Stomach (tissue), 19 donors: ENCODE measurements at places on chromosomes 16 and 17.

- DNase-seq: peak; percentile 73
Measured at GRCh38 chr17:82195675-82196672, 16.7 kb downstream of the CCDC57 start.

DNA sequence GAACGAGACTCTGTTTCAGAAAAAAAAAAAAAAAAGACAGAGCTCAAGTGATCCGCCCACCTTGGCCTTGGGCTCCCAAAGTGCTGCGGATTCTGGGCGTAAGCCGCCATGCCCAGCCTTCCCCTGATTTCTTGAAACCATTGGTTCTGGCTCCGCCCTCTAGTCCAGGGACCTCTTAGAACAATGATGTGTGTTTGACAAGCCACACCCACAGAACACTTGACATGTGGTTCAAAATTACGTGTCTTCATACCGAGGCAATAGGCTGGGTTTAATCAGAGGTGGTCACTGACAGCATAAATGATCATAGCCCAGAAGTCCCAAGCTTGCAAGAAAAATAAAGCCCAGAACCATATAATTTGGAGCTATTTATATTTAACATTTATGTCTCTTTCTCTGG is 23.0 kb downstream of the KNOP1 start:
- no peak for DNase-seq

DNA sequence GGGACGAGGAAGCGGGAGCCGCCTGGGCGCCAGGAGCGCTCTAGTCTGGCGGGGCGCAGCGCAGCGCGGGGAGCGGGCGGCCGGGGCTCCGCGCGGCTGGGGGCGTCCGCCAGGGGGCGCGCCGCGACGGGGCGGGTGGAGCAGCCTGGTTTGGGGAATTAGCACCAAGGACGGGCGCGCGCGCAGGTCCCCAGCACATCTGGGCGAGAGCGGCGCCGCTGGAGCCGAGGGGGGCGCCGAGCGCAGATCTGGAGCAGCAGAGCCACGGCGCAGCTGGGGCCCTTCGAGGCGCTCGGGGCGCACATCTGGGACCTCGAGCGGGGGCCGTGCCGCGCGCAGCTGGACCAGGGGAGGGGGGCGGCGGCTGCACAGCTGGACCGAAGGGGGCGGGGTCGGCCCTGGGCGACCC is at the start of gene NXPH3:
Gene NXPH3 (plus strand): TSS at position 193 of the 409 bp plus-strand sequence. CDS start 349 bp downstream, outside the sequence.
- peak; percentile 86 for DNase-seq

- DNase-seq: no peak
Measured at GRCh38 chr17:61532826-61533225, 58.2 kb downstream of the NACA2 start.

- DNase-seq: no peak
Measured at GRCh38 chr17:75003070-75003956, 9.2 kb upstream of the MRPL58 start.

GRCh38 chr17:8965394-8966168 is at the start of gene PIK3R5:
TSS of gene PIK3R5 (minus strand) at chr17:8965707. CDS start at chr17:8911494, 54,213 bp downstream.
- peak; percentile 89 for DNase-seq

- DNase-seq: peak; percentile 47
Measured at GRCh38 chr16:11224894-11225676, 30.9 kb downstream of the SOCS1 start.

DNA sequence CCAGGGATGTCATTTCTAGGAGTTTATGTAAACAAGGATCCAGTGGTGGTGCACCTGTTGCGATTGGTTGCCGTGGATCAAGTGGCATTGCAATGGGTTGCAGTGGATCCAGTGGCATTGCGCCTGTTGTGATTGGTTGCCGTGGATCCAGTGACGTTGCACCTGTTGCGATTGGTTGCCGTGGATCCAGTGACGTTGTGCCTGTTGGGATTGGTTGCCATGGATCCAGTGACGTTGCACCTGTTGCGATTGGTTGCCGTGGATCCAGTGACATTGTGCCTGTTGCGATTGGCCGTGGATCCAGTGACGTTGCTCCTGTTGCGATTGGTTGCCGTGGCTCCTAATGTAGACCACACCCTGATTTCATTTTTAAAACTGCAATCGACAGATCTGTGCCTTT is 56.2 kb upstream of the CRISPLD2 start:
- DNase-seq: no peak

DNA sequence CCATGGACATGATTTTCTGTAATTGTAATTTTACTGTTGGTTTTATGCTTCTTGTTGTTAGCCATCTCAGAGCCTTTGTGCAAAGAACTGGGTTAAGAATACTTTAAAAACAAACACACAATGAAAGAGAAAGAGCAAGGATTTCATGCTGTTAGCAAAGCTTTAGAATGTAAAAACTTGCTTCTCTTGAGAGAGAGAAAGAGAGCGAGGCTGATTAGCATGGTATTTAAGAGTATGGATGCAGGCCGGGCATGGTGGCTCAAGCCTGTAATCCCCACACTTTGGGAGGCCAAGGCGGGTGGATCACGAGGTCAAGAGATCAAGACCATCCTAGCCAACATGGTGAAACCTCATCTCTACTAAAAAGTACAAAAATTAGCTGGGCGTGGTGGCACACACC is 76.2 kb downstream of the MSI2 start:
- no peak for DNase-seq

DNA sequence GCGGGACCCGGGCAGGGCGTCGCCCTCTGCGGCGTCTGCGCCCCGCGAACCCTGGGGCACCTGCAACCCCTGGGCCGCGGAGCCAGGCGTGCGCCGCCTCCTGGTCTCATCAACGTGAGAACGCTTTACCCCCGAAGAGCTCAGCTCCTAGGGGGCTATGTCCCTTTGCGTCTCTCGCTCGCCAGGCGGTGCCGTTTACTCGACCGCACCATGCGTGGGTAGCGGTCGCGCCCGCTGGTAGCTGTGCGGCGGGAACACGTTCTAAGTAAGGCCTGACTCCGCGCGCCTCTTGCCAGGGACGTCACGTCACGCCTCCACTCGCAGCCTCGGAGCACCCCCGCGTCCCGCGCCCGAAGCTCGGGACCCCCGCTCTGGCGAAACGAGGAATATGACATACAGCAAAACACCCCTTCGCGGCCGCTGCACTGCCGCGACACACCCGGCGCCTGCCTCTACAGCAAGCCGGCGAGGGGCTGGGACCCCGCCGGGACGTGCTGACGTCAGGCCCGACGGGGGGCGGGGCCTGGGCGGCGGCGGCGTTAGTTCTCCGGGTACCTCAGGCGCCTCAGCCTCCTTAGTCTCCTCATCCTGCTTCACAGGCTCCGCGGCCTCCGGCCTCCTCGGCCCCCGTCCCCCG is at the start of gene RAB11FIP3:
Gene RAB11FIP3 (plus strand): TSS at position 568 of the 637 bp plus-strand sequence. CDS start 358 bp downstream, outside the sequence.
- peak; percentile 80 for DNase-seq

- no peak for DNase-seq
Measured at GRCh38 chr16:14215941-14216340, 144.8 kb downstream of the MRTFB start.

DNA sequence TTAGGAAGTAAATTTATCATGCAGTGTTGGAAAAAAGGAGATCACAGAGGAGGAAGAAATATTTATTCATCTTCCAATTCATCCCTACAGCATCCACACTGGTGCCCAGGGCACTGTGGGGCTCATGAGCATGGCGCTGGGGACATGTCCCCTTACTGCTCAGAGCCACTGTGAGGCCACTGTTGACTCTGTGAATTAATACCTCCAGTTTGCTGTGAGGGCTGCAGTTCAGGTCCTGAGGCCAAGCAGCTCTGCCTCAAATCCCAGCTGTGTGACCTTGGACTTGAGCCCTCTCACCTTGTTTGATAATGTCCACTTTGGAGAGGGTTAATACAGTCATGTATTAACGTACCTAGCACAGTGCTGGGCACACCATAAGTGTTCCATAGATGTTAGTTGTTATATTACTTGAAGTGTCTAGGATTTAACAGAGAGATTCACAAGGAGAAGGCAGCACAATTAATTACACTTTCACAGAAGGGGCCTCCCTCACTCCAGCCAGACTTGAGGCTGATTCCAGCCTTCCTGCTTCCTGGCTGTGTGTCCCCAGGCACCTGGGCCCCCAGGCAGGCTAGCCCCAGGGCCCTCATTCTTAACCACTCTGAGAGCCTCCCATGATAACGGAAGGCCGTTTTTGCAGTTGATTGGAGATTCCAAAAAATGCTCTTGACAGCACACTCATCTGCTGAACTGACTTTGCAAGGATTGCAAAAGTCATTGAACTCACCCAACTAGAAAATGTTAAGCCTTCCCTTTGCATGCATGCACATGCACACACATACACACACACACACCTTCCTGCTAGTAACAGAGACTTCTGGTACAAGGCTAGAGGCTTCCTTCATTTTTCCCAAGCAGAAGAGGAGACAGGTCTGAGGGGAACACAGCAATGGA is 29.4 kb downstream of the KATNIP start:
- no peak for DNase-seq

DNA sequence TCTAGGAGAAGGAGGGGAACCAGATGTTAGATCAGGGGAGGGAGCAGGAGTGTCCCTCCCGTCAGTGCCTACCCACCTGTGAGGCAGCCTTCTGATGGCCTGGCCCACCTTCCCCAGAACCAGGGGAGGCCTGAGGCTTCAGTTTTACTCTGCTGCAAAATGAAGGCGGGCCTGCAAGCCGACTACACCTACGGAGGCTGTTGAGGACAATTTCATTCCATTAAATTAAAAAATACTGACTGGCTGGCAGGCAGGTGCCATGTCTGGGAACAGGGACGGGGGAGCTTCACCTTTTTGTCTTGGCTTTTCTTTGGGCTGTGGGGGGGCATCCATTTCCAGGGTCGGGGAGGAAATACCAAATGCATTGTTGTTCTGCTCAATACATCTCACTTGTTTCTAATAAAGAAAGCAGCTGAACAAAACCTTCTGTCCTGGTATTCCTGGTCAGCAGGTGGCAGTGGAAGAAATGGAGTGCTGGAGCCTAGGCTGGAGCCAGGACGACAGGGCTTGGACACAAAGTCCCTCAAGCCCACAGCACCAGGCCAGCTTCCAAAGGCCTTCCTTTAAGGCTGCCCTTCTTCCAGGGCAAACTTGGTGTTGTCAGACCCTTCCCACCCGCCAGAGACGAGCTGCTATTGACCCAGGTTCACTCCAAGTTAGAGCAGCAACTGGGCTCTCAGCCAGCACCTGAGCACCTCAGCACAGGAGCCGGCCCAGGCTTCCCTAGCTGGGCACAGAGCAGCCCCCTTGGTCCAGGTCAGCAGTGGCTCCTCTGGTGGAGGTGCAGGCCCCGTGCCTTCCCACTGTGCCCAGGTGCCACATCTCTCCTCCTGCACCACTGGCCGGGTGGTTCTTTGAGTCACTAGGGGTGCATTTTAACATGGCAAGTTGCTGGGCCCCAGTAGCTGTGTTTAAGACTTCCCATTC is 23.5 kb downstream of the PLCD3 start:
- peak; percentile 37 for DNase-seq

- no peak for DNase-seq
Measured at GRCh38 chr16:73172973-73173709, 125.2 kb upstream of the ZFHX3 start.

- no peak for DNase-seq
Measured at GRCh38 chr16:55506083-55506482, 2.8 kb upstream of the LPCAT2 start.

GRCh38 chr17:549177-550040 is 165.2 kb downstream of the VPS53 start:
- peak; percentile 64 for DNase-seq

DNA sequence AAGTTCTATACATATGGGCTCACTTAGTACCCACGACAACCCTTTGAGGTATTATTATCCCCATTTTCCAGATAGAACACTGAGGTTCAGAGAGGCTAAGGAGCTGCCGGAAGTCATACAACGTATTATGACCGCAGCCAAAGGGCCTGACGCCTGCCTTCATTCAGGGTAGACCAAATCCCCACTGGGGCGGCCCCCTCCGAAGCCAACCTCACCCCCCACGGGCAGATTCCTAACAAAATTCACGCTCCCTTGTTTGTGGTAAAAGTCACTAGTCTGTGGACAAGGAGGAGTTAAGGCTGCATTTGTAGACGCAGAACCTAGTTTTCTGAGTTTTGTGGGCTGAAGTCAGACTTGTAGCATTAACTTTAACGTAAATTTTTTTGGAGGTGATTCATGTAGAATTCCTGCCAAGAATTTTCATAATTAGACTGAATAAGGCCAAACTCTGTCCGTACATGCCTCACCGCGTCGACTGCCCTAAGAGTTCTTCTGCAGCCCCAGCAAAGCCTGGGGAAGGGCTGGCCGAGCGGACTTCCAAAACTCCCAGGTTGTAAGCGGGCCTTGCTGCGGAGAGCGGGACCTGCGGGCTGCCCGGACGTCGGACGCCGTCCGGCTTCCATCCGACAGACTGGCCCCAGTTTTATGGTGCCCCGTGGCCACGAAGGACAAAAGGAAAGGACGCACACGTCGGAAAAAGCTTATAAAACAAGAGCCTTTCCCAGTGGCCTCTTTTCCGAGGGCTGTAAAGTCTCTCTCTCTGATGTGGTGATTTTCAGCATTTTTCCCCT is 75.7 kb downstream of the NXN start:
- DNase-seq: peak; percentile 73

DNA sequence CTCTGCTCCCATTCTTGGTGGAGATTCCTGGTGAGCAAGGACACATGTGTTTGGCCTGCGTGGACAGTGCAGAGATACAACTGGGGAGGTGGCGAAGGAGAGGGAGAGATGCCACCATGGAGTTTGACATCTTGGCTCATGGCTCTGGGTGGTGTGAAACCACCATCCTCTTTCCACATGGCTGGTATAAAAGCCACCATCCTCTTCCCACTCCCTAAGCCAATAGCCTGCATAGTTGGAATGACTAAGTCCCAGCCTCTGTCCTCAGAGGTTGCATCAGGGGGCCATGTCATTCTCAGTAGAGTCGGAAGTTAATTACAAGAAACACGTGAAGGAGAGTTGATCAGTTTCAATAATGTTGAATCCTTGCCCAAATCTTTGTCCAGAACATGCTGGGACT is 10.0 kb downstream of the RBFOX1 start:
- no peak for DNase-seq

DNA sequence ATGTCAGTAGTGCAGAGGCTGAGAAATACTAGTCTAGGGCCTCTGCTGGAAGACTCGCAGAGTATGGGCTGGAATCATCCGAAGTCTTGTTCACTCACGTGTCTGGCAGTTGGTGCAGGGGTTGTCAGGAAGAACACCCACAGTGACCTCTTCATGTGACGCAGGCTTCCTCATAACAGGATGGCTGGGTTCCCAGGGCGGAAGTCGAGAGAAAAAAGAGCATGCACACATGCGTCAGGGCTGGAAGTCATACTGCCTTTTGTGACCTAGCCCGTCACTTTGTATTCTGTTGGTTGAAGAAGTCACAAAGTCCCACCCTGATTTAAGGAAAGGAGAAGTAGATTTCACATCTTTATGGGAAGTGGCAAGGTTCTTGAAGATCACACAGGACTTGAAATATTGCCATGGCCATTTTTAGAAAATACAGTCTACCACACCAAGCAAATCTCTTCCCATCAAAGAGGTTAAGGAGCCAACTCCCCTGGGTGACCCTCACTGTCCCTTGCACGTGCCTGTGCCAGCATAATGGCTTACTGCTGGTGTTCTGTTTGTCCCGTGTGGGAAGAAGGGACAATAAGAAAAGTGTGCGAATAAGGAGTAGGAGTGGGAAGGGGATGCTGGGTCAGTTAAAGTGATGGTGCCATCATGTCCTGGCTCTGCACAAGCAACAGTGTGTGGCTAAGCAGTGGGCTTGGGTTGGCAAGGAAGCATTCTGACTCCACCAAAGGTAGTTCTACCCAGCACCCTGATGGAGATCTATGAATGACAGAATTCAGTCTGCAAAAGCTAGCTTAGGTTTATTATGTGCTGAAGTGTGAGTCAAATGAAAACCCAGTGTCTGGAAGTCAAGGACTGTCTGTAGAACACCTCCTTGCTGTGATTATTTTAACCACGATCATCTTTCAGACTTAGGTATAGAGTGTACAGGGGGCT is 28.1 kb downstream of the HEATR3 start:
- DNase-seq: peak; percentile 34

GRCh38 chr17:80738987-80739730 is 194.5 kb downstream of the RPTOR start:
- DNase-seq: no peak

- no peak for DNase-seq
Measured at GRCh38 chr17:37146086-37147064, 197.6 kb downstream of the AATF start.
